NCI-H187 (cell line): ENCODE measurements at places on chromosomes 5 and 9.

GRCh38 chr5:116098998-116099397 is 14.2 kb downstream of the COMMD10 start:
- no peak for DNase-seq

DNA sequence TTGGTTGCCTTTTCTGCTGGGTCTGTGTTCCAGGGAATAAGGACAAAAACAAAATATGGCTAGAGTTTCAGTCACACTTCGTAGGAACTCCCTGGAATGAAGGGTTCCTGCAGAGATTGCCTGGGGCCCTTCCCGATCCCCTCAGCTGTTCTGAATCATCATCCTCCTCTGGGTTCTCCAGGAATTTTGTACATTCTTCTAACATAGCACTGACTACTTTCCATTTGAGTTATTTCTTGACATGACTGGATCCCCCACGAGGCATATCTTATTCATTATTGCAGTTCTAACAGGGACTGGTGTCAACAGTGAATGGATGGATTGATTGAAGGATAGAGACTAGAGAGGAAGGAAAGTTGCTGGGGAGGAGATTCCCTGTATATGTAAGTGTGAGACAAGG is 49.2 kb upstream of the TNC start:
- DNase-seq: no peak

DNA sequence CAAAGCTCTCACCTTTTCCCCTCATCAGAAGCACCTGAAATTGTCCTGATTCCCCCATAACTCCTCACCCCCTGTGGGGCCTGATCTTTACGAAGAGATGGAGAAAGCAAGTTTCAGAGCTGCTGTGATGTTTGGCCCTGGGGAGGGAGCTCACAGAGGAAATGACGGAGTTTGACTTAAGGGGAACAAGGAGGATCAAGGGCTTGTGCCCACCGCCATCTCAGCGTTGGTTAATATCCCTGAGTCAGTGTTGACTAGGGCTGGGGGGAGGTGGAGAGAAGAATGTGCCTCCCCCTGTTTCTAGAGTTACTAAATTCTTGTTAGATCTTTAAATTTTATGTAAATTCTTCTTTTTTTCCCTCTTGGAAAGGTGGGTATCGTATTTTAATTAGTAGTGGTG is 27.8 kb downstream of the FGF18 start:
- no peak for DNase-seq

DNA sequence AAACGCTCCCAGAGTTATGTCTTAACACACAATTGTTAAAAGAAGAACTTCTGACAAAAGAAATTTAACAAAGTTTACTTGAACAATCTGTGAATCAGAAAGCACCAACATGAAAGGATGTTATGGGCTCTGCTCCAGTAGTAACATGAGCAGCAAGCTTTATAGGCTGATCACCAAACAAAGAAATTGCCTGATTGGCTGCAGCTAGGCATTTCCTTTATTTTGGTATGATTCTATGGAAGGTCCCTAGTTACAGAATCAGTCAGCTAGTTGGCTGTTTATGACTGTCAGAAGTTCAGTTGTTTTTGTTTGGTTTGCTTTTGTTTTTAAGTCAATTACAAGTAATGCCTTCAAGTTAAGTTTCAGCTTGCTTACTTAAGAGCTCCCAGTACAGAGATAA is 102.4 kb upstream of the SMC2 start:
- DNase-seq: no peak

DNA sequence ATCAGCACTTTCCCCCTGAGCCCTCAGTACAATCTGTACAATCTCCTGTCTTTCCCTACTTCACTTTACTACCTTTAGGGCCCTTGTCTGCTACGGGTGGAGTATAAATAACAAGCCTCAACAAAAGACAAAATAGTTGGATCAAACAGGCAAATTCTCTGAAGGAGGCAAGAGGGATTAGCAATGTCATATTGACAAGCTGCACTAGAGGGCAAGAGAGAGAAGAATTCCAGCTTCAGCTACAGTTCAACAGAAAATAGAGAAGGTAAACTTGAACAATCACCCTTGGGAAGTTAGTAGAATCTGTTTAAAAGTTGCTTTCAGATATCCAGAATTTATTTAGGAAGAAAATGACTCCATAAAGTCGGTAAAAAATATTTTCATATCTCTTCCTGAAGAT is 68.4 kb upstream of the IZUMO3 start:
- DNase-seq: no peak

- DNase-seq: no peak
Observed at GRCh38 chr9:136694163-136694871, 7.1 kb upstream of the AGPAT2 start.

DNA sequence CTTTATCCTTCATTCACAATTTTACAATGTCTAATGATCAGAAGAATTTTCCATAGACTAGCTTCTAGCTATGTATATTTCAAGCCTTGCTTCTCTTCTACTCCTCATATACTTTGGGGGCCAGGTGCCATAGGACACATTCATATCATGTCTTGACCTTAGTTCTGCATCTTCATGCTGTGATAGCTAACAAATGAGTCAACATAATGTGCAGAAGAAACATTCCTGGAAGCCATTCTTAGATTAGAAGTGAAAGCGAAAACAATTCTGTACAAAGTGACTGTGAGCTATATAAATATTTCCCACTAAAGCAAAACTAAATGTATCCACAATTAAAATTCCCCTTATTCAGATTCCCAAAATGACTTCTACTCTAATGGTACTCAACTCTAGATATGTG is 320.2 kb upstream of the NREP start:
- DNase-seq: no peak

- no peak for DNase-seq
Observed at GRCh38 chr9:129761293-129761900, 8.6 kb upstream of the PTGES start.

- no peak for DNase-seq
Observed at GRCh38 chr9:135253305-135254004, 166.0 kb downstream of the OLFM1 start.

DNA sequence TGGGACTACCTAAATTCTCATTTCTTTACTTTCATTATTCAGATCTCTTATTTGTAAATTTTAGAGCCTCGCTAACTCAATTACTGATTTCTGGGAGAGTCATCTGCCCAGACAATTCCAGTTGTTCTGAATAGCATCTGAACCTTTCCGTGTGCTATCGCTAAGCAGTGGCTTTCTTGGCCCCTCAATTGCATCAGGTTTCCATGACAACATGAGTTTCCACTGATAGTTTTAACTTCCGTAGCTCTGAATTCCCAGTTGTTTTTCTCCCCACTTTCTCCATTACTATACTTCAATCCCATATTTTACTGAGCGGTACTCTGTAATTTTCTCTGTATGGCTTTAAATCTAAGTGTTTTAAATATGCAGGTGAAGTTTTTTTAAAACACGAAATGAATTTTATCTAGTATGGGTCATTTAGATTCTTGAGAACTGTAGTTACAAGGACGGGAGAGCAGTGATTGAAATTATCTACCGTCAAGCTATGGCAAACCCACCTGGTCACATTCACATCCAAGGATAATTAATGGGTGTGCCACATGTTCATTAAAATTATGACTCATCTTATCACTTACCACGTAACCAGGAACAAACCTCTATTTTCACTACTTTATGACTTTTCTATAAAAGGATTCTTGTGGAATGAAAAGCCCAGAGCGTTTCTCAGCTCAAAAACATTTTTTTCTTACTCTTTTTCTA is 223.5 kb upstream of the PCSK5 start:
- DNase-seq: no peak

GRCh38 chr9:77772646-77773045 is 124.5 kb upstream of the GNA14 start:
- no peak for DNase-seq

DNA sequence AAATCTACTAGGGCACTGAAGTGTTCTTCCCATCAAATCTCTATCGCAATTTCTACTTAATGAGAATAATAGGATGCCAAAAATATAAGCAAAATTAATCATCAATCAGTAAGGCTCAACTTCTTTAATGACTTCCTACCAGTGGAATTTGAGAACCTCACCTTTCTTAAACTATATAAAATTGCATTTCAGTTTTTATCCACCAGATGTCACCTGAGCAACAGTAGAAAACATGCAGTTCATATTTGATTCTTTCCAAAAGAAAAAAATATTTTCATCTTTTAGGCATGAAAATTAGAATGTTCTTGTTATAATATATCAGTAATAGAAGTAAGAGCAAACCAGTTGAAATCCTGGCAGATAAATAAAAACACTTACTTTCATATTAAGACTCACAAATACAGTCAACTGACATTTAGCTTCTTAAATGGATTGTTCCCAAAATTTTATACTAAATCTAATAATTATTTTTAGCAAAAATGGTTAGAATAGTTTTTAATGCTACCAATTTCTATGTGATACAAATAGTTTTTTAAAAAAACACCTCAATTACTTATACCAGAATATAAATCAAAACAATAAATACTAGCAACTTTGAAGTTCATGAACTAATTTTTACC is 13.4 kb upstream of the CCDC112 start:
- no peak for DNase-seq

- no peak for DNase-seq
Observed at GRCh38 chr9:94140791-94141790, 56.8 kb downstream of the PTPDC1 start.

DNA sequence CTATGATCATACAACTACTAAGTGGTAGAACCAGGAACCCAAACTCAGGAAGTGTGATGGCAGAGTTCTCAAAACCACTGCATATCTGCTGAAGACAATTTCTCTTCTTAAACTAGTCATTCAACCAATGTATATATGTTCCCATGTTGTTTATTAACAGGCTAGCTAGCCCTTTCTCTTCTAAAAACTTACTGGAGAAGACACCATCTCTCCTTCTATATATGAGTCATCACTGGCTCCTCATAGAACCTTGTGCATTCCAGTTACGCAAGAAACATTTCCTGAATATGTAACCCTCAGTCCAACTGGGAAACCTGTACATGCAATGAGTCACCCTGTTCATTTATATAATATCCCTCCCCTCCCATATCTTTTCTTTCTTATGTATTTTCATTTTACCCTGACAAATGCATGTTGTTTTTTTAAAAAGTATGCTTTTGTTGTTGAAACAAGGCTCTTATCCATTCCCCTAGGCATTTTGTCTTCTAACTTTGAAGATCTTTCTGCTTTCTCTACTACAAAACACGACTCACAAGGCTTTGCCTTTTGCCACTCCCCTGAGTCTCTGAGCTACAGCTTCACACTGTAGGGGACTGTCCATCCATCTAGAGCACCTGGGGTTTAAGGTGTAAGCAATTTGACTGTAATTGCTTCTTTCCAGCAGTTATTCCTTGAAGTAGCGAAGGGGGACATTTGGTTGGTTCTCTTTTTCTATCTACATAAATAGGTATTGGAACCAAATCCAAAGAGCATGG is 119.5 kb downstream of the ANXA1 start:
- no peak for DNase-seq

DNA sequence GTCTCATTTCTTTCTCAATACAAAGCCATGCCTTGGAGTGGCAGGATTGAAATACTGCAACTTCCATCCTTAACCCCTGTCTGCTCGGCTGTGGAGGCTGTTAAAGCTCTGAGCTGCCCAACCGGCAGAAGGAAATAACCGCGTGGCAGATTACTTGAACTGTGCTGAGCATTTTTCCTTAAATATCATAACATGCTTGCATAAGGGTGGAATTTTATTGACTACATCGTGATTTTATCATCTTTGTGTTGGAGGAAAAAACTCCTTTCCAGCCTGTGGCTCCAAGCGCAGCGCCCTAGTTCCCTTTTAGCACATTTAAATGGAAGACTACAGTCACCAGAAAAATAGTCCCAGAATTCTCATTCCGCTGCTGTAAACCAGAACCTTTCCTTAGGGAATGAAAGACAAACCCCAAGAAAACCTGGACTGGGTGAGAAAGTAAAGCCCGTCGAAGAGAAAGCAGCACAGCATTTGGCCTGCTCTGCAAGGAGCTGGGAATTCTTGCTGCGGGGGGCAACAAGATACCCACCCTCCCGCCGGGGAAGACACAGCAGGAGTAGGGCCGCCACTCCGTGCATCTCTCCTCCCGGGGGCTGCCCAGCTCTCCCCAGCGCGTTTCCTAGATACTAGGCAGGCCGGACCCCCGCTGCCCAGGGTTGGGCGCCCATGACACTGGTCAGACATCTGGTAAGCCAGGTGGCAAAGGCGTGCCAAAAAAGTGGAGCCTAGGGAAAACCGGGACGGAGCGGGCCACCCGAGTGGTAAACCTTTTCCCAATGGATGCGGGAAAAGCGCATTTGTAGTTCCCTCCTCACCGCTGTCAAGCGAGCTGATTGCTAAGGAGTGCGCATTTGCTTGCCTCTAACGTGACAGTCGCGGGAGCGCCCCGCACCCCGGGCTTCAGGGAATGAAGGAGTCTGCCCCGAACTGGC is 1.3 kb downstream of the SHC3 start:
- no peak for DNase-seq

GRCh38 chr9:121985792-121986494 is 107.2 kb downstream of the TTLL11 start:
- DNase-seq: no peak

GRCh38 chr9:94181408-94182181 is 77.5 kb upstream of the ZNF169 start:
- no peak for DNase-seq

DNA sequence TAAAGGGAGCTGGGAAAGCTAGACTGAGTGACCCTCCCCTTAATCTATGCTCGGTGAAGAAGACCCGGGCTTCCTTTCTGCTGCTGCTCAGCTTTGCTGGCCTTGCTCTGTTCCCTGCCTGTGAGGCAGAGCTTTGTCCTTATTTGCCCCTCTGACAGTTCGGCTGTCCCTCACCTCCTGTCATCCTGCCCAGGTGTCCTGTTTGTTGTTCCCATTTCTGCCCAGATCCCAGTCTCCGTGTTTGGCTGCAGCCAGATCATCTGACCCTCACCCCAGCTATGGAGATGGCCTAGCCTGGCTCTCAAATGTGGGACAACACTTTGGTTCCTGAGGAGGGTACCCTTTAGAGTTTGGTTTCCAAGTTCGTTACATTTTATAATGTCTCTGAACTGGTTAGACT is 20.2 kb downstream of the OTULIN start:
- no peak for DNase-seq

DNA sequence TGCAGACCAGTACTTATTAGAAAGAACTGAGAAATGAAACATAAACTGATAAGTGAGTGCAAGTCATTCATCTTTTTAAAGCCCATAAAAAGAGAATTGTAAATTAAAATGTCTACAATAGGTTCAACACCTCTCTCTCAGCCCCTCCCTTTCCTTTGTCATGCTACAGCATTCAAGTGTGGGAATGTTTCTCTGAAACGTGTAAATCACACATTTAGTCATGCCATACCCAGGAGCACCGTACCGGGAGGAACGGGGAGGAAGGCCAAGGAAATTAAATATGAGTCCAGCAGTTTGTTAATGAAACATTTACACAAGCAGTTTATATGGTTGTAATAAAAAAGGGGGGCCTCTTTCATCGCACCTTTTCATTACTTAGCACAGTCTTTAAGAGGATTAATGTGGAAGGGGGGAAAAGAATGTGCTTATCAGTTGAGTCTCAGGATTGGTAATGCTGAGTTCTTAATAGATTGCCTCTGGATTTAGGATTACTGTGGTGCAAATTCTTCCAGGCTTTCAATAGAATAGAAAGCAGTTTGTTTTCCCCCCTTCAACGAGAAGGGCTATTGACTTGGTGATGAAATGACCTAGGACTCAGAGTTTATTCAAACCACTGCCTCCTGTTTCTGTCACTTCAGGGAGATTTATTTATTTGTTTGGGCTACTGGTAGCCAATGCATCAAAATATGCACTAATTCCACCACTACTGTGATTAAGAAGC is 176.0 kb upstream of the ZNF608 start:
- no peak for DNase-seq

- no peak for DNase-seq
Observed at GRCh38 chr5:125829349-125829748, 593.9 kb upstream of the GRAMD2B start.
